ENCODE measurements at places on chromosomes 4 and X.
A peak's percentile ranks its signal among the peaks of the same experiment; 100 is the strongest.

DNA sequence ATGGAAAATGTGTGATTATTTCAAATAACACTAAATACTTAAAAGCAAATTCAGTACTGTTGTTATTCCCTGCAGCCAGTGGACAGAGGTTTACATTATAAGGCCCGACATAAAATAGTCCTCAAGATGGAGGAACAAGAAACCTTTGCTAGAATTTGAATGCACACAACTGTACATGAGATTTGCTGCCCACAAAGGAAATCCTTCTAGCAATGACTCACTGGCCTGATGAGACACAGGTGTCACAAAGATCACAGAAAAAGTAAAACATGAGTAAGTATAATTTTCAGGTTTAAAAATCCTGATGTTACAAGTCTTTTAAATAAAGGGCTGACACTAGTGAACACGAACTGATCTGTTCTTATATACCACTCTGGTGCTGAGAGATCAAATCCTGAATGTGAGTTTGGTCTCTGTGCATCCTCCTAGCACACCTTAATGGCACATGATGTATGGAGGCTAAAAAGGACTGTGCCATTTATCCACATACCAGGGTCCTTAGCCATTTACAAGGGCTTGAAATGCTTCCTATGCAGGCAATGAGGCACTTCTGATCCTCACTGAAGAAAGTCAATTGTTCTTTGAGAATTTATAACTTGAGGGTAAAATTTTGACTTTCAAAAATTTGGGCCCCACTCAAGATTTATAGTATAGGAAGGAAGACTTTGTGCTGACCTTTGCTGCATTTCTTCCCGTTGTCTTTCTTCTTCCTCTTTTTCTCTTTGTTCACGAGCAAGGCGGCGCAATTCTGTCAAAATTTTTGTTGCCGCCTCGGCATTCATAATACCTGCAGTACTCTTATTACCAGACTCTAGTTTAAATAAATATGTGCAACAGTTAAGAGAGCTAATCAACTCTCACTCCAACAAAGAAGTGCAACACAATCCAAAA, 23.0 kb downstream of the MAP7D3 start:
- DNase-seq: peak; percentile 25

GRCh38 chr4:37835806-37836205, 9.3 kb downstream of the PGM2 start:
- no peak for DNase-seq

DNA sequence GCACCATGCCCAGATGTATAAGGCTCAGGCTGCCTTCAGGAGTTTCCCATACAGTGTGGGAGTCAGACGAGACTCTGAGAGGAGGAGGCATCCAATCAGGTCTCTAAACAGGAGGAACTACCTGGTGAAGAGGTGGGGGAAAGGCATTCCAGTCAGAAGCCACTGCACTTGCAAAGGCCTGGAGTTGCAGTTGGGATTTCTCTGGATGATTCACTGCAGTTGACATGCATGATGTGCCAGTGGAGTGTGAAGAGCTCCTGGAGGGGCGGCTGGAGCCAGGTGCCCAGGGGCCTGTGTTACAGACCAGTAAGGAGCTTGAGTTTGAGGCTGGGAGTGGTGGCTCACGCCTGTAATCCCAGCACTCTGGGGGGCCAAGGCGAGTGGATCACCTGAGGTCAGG, 339.1 kb downstream of the ARHGAP10 start:
- no peak for DNase-seq

- DNase-seq: no peak
These were observed 639.6 kb downstream of the MID1IP1 start for GRCh38 chrX:39440799-39441284.

DNA sequence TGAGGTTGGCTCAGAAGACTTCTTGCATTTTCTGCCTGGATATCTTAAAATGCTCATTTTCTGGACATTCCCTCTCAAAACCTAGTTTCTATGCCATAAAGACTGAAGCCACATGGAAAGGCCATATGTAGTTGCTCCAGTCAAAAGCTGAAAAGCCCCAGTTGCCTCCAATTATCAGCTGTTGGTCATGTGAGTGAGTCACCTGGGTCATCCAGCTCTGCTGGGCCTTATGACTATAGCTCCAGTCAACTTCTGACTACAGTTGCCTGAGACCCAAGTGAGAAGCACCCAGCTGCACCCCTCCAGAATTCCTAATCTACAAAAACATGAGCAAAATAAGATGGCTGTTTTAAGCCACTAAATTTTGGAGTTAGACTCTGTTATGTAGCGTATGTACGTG, 41.9 kb downstream of the HELQ start:
- DNase-seq: no peak

DNA sequence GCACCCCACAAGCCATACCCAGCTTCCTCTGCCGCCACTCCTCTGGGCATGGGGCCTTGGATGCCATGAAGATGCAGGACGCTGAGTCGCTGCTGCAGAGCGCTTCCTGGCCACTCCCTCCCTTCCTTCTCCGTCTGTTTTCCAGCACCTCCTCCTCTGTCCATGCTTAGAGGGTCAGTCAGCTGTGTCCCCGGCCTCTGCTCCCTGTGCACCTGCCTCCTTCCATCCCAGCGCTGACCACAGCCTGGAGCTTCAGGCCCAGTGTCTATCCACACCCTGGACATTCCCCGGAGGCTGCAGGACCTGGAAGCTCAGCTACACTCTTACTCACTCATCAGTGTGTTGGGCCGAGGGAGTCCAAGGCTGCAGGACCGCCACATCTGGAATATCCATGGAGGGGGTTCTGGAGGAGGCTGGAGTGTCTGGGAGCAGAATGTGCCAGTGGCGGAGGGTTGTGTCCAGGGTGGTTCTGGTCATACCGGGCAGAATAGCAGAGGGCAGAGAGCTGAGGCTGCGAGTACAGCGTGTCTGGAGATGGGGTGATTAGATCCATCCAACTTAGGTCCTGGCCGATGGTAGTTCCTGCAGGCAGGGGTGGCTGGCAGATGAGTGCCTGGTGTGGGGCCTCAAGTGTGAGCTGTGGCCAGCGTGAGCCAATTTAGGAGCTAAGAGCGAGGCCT, 58.6 kb upstream of the ADRA2C start:
- DNase-seq: no peak

GRCh38 chrX:80806557-80806956, 3.1 kb downstream of the BRWD3 start:
- DNase-seq: no peak

- DNase-seq: no peak
These were observed 15.2 kb downstream of the PDLIM5 start for GRCh38 chr4:94466923-94467322.

- DNase-seq: no peak
These were observed 5.6 kb upstream of the CTAG2 start for GRCh38 chrX:154658957-154659356.

DNA sequence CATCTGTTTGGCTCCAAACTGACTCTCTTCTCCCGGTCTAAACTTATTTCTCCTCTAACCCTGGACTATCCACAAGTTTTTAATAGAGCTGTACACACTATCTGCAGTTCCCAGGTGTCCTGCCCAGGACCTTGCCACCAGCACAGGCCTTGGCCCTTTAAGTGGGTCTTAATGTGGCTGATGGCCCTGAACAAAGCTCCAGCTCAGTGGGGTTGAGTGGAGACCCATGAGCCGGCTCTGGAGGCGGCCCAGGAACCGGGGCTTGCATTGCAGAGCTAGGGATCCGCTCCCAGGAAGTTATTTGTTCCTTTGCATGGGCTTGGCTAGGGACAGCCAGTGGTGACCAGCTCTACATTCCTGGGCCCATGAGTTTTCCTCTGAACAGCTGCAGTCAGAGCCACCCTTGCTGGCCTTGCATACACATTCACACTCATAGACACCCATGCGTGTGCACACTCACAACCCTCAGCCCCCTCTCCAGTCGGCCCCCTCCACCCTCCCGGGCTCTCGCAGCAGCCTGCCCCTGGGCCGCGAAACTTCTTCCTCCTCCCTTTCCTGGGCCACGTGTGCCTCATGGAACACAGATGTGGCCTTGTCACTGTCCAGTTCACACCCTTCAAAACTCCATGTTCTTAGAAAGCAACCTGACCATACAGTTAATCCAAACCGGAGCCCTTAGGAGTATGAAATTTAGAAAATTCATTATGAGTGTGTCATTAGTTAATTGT, 58.2 kb downstream of the GPR143 start:
- no peak for DNase-seq

DNA sequence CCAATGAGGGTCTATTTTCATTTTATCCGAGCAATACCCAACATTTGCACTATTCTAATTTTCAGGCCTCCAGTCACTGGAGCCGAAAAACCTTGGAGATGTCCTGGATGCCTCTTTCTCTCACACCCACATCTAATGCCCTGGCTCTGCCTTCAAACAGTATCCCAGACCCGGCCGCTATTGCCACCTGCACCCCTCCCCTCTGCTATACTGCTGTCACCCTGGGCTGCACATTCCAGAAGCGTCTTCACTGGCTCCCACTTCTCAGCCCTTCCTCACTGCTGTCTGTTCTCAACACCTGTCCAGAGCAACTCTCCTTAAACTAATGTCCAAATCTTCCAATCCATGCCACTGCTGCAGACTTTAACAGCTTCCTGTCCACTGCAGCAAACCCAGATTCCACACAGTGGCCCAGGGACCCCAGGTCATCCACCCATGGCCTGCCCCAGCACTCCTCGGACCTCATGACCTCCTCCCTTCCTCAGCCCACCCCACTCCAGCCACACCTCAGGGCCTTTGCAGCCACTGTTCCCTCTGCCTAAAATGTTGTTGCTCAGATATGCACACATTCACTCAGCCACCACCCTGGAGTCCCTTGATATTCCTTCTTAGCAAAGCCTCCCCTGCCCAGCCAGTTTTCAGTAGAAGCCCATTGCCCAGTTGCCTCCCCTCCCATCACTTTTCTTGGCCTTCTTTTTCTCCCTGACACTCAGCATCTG, 30.5 kb upstream of the PPP2R2C start:
- DNase-seq: no peak

- no peak for DNase-seq
These were observed 354.5 kb downstream of the ARHGAP24 start for GRCh38 chr4:85829276-85830051.

- no peak for DNase-seq
These were observed 33.0 kb downstream of the FREM3 start for GRCh38 chr4:143667461-143667860.

- DNase-seq: no peak
These were observed 356.0 kb downstream of the ADAM29 start for GRCh38 chr4:175273995-175274753.

GRCh38 chrX:13235930-13236329, 83.9 kb downstream of the ATXN3L start:
- DNase-seq: no peak

DNA sequence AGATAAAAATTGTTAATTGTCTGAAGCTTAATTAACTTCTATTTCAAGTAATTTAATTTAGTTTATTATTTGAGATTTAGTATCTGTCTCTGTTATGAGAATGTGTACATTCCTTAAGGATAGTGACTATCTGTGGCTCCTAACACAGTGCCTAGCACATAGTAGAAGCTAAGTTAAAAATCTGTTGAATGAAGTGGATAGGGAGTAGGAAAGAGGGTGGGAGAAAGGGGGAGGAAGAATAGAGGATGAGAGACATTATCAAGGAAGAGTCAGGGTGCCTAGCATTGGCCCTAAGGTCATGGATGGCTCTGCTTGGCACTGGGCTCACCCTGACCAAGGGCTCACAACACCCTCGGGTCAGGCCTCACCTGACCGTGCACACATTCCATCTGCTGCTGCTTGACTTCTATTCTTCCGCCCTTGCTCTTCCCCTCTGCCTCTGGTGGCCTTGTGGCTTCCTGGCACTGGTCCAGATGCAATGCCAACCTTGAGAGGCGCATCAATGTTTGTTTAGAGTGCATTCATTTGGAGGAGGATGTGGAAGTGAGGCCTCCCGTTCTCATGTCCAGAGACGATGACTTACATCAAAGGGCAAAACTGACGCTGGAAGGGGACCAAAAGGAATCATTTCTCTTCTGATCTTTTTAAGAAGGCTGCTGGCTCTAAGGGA, 42.3 kb downstream of the TRIM2 start:
- DNase-seq: no peak

DNA sequence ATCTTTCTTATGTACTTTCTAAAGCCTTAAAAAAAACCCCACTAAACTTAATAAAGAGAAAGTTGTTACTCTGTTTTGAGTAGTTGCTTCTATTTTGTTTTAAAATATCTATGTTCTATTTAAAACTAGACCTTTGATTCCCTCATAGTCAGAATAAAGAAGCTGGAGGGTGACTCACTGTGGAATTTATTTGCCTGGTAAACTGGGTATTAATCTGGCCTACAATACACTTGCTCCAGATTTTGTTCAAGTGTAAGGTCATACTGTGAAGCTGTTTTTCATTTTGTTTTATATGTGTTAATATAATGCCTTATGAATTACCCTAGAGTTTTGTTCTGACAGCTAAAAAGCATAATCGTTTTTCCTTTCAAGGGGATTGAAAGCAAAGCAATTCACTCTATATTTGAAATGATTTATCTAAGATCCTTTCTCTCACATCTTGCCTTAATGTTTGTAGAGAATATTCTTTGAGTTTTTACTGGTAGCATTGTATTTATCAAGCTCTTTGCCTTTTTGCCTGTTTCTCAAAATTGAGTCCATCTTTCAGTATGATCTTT, 277.4 kb upstream of the PITX2 start:
- no peak for DNase-seq

GRCh38 chrX:18582910-18583493, 88.9 kb downstream of the RS1 start:
- no peak for DNase-seq

- DNase-seq: no peak
These were observed 284.0 kb upstream of the FRG1 start for GRCh38 chr4:189656641-189657040.

DNA sequence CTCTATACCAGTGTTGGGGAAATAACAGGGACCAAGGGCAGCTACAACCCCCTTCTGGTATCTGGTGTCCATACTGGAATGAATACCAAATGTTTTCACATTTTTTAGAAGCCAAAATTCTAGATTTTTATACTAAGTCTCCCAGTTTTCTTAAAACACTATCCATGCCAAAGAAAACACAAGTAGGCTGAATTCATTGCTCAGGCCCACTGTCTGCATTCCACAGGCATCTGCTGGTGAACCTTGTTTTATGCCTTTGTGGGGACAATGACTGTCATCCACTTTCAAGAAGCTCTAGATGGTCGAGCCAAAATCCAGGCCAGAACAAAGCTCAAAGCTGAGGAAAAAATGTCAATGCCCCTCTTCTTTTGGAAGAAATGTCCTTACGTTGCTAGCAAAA, 213.4 kb upstream of the RASGEF1B start:
- DNase-seq: no peak

Data from CD4-positive, alpha-beta T cell treated with Interleukin-17A for 1 hour (primary cell).